ENCODE measurements at places on chromosomes 13 and 19.

DNA sequence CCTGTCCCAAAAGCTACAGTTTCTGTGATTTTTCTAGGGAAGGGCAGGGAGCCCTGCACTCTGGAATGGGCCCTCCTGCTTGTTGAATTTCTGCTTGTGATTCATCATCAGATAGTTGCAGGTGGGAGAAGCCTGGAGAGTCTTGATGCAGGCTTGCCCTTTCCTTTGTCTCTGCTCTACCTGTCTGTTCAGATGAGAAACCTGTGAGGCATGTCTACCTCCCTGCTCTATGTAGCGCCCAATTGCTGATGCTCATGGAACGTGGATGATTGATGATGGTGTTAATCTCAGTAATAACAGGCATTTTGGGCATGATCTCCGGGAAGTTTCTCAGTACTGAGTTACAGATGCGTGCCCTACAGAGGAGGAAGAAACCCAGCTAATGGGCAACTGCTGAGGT lies 10.9 kb upstream of the CBY2 start:
- H3K4me1 ChIP-seq, result peaks cover 9% of the 10 kb centered on the region
- no peaks in the 10 kb centered on the region for H3K27me3 ChIP-seq
- H3K36me3 ChIP-seq, result no peaks in the 10 kb centered on the region
- DNase-seq, result no peak
- H3K27ac ChIP-seq, result no peak overlapping the region
- no peak overlapping the region for H3K4me3 ChIP-seq

DNA sequence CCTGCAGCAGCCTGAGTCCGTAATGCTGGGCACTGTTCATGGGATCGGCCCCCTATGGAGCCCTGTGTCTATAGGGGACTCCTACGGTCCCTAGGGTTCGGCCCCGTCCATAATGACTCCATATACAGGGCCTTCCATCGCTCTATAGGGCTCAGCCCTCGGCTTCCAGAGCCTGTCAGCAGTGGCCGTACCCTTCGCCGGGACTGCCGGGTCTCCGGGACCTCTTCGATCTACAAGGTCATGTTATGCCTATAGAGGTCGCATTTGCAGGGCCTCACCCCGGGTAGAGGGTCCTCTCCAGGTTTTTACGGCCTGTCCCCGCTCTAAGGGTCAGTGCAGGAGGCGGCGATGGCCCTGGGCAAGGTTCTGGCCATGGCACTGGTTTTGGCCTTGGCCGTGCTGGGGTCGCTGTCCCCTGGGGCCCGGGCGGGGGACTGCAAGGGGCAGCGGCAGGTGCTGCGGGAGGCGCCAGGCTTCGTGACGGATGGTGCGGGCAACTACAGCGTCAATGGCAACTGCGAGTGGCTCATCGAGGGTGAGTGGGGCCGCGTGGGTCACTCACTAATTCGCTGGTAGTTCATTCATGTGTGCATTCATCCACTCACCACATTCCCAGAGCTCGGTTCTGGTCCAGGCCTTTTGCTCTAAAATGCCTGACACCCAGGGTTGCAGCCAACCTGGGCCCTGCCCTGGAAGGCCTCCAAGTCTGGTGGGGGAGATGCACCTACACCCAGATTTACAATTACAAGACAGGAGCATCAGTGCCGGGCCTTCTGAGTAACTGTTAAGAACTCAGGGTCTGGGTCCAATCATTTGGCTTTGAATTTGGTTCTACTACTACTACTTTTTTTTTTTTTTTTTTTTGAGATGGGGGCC lies 699 bp downstream of the MEGF8 start:
- peaks cover 17% of the 10 kb centered on the region for H3K27me3 ChIP-seq
- peak; percentile 37 for DNase-seq
- no peaks in the 10 kb centered on the region for H3K36me3 ChIP-seq
- H3K4me3 ChIP-seq, result peak overlapping the region; percentile 83
- peak overlapping the region; percentile 89 for H3K27ac ChIP-seq

GRCh38 chr19:17404015-17404414 lies 1.4 kb downstream of the BST2 start:
- peak overlapping the region; percentile 81 for H3K4me3 ChIP-seq
- H3K4me1 ChIP-seq, result peaks cover 41% of the 10 kb centered on the region
- H3K36me3 ChIP-seq, result peaks cover 17% of the 10 kb centered on the region
- peak overlapping the region; percentile 85 for H3K27ac ChIP-seq

DNA sequence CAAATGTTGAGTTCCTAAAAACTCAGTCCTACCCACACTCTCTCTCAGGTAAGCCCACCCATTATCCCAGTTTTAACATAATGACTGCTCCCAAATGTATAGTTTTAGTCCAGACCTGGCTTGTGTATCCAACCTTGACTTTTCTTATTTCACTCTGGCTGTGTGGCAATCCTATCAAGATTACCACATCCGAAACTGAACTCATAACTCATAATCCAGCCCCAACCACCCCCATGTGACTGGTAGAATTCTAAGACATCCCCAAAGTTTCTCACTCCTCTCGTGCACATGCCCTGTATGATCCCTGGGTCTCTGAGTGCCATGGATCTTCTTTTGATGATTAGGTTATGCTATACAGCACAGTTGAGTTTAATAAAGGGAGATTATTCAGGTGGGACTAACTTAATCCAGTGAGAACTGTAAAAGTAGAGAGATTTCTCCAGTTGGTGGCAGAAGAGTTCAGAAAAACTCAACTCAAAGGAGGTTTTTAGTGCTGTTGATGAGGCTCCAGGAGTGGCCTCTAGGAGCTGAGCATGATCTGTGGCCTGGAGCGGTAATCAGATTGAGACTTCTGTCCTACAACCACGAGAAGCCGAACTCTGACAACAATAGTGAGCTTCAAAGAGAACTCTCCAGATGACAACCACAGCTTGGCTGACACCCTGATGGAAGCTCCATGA lies 413.4 kb downstream of the ZNF536 start:
- no peaks in the 10 kb centered on the region for H3K4me1 ChIP-seq
- DNase-seq, result no peak
- H3K27me3 ChIP-seq, result peaks cover 14% of the 10 kb centered on the region
- no peak overlapping the region for H3K4me3 ChIP-seq

GRCh38 chr19:38321646-38322196 lies 2.1 kb downstream of the KCNK6 start:
- H3K36me3 ChIP-seq, result no peaks in the 10 kb centered on the region
- peaks cover 36% of the 10 kb centered on the region for H3K4me1 ChIP-seq
- peaks cover 1% of the 10 kb centered on the region for H3K27me3 ChIP-seq
- no peak for DNase-seq
- no peak overlapping the region for H3K27ac ChIP-seq

- peaks cover 26% of the 10 kb centered on the region for H3K4me1 ChIP-seq
- peak overlapping the region; percentile 49 for H3K27ac ChIP-seq
- DNase-seq, result peak; percentile 5
- H3K27me3 ChIP-seq, result peaks cover 14% of the 10 kb centered on the region
Observed at GRCh38 chr13:44819245-44819644, 170.0 kb downstream of the NUFIP1 start.

GRCh38 chr13:32448972-32449371 lies 21.0 kb upstream of the N4BP2L1 start:
- peaks cover 1% of the 10 kb centered on the region for H3K36me3 ChIP-seq
- peaks cover 6% of the 10 kb centered on the region for H3K4me1 ChIP-seq
- no peak overlapping the region for H3K4me3 ChIP-seq
- H3K27ac ChIP-seq, result no peak overlapping the region
- DNase-seq, result no peak

DNA sequence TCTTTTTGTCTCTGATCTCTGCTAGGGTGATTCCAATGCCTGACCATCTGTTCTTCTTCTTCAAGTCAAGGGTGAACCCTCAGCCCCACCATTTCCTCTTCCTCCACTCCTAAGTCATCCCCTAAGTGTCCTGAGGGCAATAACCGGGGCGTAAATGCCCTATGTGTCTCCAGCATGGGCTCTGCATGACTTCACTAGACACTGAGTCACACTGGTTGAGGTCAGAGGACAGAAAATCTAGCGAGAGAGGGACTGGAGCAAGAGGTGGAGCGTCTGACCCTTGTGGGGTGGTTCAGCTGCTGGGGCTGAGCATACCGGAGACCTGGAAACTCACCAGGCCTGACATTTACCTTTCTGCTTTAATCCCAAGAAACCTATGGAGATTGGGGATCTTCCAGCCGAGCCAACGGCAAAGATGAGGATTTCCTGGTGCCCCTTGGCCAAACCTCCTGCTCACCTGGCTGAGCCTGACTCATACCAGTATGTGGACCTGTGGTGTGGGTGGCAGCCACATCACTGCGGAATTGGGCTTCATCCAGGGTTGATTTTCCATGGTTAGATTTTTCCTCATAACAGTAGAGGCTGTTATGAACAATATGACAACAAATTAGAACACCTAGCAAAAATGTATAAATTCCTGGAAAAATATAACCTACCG lies 26.9 kb downstream of the SCGB2B2 start:
- H3K4me3 ChIP-seq, result no peak overlapping the region
- H3K27ac ChIP-seq, result no peak overlapping the region
- H3K27me3 ChIP-seq, result peaks cover 10% of the 10 kb centered on the region
- no peaks in the 10 kb centered on the region for H3K4me1 ChIP-seq

DNA sequence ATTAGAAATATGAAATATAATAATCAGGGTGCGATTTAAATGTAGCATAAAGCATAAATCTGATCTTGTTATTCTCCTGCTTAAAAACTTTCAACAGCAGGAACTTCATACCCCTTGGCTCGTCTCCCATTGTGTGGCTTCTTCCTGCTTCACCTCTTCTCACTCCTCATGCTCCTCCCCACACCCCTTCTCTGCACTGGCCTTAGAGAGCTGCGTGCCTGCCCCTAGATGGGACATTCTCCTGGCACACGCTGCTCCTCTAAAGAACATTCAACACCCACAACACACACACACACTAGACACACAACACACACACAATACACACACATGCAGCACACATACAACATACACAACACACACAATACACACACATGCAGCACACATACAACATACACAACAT lies 104.6 kb upstream of the RAP2A start:
- H3K27ac ChIP-seq, result no peak overlapping the region
- H3K4me3 ChIP-seq, result no peak overlapping the region
- H3K36me3 ChIP-seq, result peaks cover 3% of the 10 kb centered on the region
- H3K27me3 ChIP-seq, result no peaks in the 10 kb centered on the region
- DNase-seq, result no peak

- H3K4me1 ChIP-seq, result peaks cover 33% of the 10 kb centered on the region
- no peak overlapping the region for H3K27ac ChIP-seq
- H3K27me3 ChIP-seq, result peaks cover 2% of the 10 kb centered on the region
- H3K4me3 ChIP-seq, result no peak overlapping the region
- peaks cover 28% of the 10 kb centered on the region for H3K36me3 ChIP-seq
Observed at GRCh38 chr19:15374796-15375440, 4.7 kb downstream of the AKAP8 start.

- H3K27me3 ChIP-seq, result peaks cover 7% of the 10 kb centered on the region
- H3K27ac ChIP-seq, result no peak overlapping the region
- no peak overlapping the region for H3K4me3 ChIP-seq
- H3K36me3 ChIP-seq, result no peaks in the 10 kb centered on the region
- DNase-seq, result no peak
- no peaks in the 10 kb centered on the region for H3K4me1 ChIP-seq
Observed at GRCh38 chr19:29255006-29255405, 42.1 kb upstream of the UQCRFS1 start.

- H3K4me1 ChIP-seq, result no peaks in the 10 kb centered on the region
- no peak overlapping the region for H3K4me3 ChIP-seq
- peaks cover 2% of the 10 kb centered on the region for H3K36me3 ChIP-seq
- DNase-seq, result no peak
- H3K27ac ChIP-seq, result no peak overlapping the region
Observed at GRCh38 chr19:33470686-33471085, 50.9 kb downstream of the PEPD start.

DNA sequence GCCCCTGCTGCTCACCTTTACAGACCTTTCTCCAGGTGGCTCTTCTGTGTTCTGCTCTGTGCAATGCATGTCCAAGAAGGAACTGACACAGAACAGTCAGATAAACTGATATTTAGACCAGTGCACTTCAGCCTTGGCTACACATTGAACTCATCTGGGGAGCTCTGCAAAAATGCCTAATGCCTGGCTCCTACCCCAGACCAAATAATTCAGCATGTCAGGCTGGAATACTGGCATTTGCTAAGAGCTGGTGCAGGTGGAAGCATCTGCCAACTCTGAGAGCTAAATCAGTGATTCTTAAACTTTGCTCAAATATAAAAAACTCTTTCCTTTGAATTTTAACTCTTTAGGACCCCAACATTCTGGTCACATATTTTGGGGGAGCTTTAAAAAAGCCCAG lies 118.2 kb upstream of the TSC22D1 start:
- no peak overlapping the region for H3K27ac ChIP-seq
- no peak for DNase-seq
- H3K27me3 ChIP-seq, result peaks cover 13% of the 10 kb centered on the region
- H3K4me1 ChIP-seq, result no peaks in the 10 kb centered on the region
- no peak overlapping the region for H3K4me3 ChIP-seq
- no peaks in the 10 kb centered on the region for H3K36me3 ChIP-seq

- H3K4me3 ChIP-seq, result no peak overlapping the region
- H3K27me3 ChIP-seq, result no peaks in the 10 kb centered on the region
- no peaks in the 10 kb centered on the region for H3K4me1 ChIP-seq
- no peaks in the 10 kb centered on the region for H3K36me3 ChIP-seq
- no peak for DNase-seq
Observed at GRCh38 chr13:103523858-103524257, 457.6 kb upstream of the SLC10A2 start.

GRCh38 chr13:38947054-38947453 lies 43.6 kb downstream of the STOML3 start:
- no peak overlapping the region for H3K27ac ChIP-seq
- H3K36me3 ChIP-seq, result no peaks in the 10 kb centered on the region
- DNase-seq, result no peak
- H3K4me3 ChIP-seq, result no peak overlapping the region
- peaks cover 3% of the 10 kb centered on the region for H3K4me1 ChIP-seq
- peaks cover 2% of the 10 kb centered on the region for H3K27me3 ChIP-seq

DNA sequence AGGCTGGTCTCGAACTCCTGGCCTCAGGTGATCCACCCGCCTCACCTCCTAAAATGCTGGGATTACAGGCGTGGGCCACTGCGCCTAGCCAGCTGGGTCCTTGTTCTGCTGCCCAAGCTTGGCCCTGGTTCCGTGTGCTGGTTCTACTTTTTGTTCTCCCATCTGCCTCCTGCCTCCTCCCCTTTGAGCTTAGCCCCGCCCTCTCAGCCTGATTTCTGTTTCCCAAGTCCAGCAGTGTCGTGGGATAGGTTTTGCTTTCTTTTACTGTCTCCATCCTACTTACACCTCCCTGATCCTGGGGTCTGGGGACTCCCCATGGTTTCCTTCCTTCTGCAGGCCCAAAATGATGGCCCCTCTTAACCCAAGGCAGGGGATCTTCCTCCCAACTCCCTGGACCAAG lies 2.4 kb downstream of the BLOC1S3 start:
- peaks cover 30% of the 10 kb centered on the region for H3K4me1 ChIP-seq
- peaks cover 16% of the 10 kb centered on the region for H3K36me3 ChIP-seq
- no peaks in the 10 kb centered on the region for H3K27me3 ChIP-seq
- peak overlapping the region; percentile 49 for H3K4me3 ChIP-seq

Measured in activated naive CD8-positive, alpha-beta T cell treated with anti-CD3 and anti-CD28 coated beads, Interleukin-2, amount 50 U/mL, for 24 hours (primary cell).